ENCODE measurements at places on chromosomes 2 and 18.

GRCh38 chr18:23661735-23662308 is 889 bp downstream of the ANKRD29 start:
- DNase-seq: no peak

DNA sequence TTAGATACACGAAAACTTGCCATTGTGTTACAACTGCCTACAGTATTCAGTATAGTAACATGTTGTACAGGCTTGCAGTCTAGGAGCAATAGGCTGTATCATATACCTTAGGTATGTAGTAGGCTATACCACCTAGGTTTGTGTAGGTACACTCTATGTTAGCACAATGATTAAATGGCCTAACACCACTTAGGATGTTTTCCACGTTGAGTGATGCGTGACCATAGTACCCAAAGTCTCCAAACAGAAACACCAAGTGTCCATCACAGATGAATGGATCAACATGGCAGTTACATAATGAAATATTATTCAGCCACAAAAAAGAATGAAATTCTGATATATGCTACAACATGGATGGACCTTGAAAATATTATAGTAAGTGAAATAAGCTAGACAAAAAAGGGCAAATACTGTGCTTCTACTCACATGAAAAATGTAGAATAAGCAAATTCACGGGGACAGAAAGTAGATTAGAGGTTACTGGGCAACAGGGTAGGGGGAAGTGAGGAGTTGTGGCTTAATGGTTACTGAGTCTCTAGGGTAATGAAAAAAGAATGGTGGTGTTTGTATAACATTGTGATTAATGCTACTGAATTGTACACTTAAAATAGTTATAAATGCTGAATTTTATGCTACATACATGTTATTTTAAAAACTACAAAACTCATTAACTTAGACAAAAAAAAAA is 62.6 kb downstream of the TMEM131 start:
- DNase-seq: no peak

DNA sequence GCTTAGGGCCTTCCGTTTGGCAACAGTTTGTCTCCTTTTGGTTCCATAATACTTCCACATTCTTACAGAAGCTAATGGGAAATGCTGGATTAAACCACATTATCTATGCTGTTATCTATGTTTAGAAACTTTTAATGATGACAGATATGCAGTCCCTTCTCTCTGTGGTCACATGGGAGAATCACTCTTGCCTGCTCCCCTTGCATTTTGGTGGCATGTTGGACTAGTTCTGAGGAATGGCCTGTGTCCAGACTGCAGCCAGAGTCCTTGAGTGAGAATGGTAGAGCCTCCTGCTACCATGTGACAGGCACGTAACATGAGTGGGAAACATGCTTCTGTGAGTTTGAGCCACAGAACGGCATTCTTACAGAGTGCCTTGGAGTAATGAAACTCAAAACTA is 19.2 kb downstream of the SPTBN1 start:
- DNase-seq: no peak

- DNase-seq: no peak
These were observed 435.7 kb downstream of the ZEB2 start for GRCh38 chr2:144084114-144084661.

DNA sequence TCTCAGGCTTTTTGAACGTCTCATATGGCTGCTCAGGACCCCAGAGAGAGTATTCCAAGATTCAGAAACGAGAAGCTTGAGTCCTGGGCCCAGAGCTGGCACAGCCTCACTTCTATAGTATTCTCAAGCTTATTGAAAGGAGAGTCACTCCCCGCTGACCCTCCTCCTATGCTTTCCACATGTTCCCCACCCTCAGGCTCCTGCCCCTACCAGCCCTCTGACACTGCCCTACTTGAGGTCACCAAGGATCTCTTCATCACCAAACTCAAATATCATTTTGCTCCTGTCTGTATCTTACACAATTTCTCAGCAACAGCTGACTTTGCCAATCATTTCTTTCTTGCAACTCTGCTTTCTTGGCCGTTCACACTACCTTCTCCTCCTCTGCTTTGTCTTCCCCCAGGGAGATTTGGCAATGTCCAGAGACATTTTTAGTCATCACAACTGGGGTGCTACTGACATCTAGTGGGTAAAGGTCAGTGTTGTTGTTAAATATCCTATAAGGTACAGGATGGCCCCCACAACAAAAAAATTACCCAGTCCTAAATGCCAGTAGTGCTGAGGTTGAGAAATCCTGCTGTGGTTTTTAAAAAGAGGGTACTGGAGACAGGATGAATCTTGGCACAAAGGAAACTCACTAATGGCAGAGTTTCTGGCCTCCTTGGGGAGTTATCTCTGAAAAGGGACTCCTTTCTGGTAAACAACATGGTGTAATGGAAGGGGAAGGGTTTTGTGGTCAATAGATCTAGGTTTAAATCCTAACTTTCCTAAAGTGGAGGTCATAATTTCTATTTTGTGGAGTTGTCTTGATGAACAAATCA is 26.9 kb upstream of the INSIG2 start:
- DNase-seq: no peak

GRCh38 chr18:44510390-44510789 is 170.3 kb upstream of the SETBP1 start:
- no peak for DNase-seq

DNA sequence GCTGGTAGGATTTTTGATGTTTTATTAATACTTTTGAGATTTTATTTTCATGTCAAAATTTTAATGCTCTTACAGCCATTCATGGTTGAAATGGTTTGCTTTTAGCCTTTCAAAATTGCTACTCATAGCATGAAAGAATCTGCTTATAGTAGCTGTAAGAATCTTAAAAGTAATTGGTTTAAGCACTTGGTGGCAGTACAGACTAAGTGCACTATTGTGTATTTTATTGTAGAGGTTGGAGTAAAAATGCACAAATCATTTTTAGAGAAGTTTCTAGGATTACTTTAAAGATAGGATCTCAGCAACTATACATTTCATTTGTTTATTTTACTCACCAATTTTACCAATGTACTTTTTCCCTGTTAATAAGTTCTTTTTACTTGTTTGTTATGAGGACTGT is 205.8 kb downstream of the SPAG16 start:
- no peak for DNase-seq

DNA sequence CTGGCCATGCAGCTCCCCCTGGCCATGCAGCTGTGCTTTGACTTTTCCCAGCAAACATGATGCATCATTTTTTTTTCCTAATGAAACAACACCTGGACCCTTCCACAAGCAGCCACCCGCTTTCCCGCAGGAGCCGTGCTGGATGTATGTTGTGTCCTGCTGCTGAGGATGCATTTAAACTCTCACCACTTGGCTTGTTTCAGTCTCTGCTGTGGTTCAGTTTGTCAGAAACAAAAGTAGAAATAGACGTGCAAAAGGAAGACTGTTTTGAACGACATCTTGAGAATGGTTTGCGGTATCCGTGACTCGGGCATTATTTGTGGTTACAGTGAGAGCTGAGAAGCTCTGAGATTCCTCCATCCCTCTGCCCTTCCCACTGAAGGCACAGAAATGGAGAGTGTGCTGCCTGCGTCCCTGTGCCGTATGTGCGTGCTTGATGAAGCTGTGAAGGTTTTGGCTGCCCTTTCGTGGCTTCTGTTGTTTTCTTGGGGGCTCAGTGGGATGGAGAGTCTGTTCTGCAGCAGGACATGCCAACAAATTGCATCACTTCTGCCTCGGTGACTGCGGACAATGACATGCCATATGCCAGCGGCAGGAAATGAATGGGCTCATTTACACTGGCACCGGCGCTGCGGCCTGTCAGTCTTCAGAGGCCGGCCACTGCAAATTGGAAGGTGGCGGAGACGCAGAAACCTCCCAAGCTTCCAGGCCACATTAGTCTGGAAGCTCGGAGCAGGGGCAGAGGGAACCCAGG is 417.7 kb upstream of the SALL3 start:
- no peak for DNase-seq

DNA sequence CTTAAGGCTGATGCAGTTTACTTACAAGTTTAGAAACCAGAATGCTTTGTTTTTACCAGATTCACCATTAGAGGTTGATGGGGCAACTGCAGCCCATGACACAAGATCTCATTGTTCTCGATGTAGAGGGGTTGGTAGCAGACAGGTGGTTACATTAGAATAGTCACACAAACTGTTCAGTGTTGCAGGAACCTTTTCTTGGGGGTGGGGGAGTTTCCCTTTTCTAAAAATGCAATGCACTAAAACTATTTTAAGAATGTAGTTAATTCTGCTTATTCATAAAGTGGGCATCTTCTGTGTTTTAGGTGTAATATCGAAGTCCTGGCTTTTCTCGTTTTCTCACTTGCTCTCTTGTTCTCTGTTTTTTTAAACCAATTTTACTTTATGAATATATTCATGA is 99.4 kb upstream of the IL1R2 start:
- DNase-seq: no peak

- no peak for DNase-seq
These were observed 78.2 kb upstream of the GALNT3 start for GRCh38 chr2:165872101-165872791.

DNA sequence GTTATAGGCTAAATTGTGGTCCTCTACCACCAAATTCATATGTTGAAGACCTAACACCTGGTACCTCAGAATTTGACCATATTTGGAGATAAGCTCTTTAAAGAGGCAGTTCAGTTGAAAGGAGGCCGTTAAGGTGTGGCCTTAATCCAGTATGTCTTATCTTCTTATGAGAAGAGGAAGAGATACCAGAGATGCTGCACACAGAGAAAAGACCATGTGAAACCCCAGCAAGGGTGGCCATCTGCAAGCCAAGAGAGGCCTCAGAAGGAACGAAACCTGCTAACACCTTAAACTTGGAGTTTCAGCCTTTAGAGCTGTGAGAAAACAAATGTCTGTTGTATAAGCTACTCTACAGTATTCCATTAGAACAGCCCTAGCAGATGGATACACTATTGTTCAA is 528.1 kb upstream of the DCC start:
- no peak for DNase-seq

DNA sequence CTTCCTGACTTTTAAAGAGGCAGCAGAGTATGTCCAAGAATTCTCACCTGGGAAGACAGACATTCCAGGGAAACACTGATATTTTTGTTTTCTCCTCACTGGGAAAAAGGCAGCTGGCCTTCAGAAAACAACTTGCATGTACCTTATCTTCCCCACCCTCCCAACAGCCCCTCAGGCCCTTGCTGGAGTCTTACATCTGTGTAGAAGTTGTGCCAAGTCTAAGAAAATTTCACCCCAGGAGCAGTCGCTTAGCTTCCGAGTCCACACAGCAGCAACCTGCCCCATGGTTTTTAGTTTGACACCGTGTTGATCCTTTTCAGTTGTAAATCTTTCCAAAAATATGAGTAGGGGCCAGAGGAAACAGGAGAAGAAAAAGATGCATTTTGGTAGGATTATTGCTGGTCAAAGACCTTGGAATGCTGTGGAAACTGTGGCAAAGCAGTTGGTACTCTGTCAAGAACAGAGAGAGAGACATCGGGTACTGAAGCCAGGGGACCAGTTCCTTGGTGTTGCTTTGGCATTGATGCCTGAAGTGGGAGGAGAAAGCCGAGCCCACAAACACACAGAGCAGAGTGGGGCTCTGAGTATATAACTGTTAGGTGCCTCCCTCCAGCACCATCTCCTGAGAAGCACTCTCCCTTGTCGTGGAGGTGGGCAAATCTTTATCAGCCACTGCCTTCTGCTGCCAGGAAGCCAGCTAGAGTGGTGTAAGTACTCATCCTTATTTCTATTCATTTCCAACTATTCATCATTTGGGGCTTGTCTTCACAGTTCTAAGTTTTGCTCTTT is at the start of gene SLC14A1:
TSS of gene SLC14A1 (plus strand) at position 615 of the 789 bp plus-strand sequence. CDS start 6,140 bp downstream, outside the sequence.
- DNase-seq: no peak

DNA sequence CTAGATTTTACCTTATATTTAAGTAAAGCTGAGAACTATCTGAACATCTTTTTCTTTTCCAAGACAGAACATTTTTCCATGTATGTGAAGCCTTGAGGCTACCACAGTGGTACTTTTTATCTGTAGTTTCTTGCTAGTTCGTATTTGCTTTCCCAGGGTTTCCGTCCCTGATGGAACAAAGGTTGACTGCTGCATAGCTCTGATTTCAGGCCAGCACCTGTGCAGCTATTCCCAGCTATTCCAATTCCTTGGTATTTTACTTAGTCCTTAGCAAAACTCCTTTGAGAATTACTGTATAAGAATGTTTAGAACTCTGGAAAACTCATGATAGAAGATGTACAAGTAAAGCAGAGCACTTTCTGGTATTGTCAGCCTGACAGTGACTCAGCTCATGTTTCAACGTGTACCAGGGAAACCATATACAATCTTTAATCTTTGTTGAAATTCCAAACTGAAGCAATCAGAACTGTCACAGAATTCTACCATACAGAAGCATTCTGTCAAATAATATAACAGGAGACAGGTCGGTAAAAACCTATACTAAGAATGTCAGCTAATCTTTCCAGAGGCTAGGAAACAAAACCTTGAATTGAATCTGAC is 162.2 kb downstream of the PKP4 start:
- DNase-seq: no peak

- DNase-seq: peak; percentile 27
These were observed 95.5 kb downstream of the PTGR3 start for GRCh38 chr18:75113455-75113854.

DNA sequence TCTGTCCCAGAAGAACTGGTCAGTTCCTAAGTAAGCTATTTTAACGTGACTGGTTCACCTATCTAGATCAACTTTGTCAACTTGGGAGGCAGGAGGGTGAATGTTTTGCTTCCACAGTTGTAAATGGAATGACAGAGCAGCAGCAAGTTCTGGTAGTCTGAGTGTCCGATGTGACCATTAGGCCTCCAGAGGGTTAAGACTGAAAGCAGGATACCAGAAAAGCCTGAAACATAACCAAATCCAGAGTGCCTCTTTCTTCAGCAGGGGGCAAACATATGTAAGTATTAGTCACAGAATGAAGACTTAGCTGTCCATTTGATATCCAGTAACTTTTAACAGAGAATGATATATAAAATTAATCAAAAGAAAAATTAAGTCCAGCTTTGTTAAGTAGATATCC is 9.2 kb downstream of the HOXD3 start:
- DNase-seq: no peak

- peak; percentile 76 for DNase-seq
These were observed 22.3 kb upstream of the ATP5MC3 start for GRCh38 chr2:175203621-175204496.

GRCh38 chr2:67904566-67904965 is 158.2 kb downstream of the C1D start:
- no peak for DNase-seq

- no peak for DNase-seq
These were observed 69.4 kb upstream of the ARHGAP28 start for GRCh38 chr18:6659963-6660725.

DNA sequence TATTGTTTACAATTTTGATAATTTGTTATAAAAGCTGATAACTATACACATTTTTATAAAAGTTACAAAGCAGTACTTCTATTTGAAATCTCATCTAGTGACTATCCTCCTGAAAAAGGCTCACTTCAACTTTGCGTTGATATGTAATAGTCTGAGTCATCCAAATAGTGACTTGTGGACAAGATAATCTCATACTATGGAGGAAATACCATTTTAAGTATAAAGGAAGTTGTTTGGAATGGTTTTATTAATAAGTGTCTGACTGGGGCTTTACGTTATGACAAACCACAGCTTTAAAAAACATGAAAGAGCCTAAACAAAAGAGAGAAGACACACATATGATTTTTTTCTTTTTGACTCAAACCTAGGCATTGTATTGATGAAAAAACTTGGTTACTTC is 272.3 kb upstream of the COL3A1 start:
- no peak for DNase-seq
